ENCODE measurements at places on chromosomes 4 and X.

GRCh38 chrX:134241960-134242619 is 5.1 kb downstream of the CCDC160 start:
- DNase-seq = no peak

DNA sequence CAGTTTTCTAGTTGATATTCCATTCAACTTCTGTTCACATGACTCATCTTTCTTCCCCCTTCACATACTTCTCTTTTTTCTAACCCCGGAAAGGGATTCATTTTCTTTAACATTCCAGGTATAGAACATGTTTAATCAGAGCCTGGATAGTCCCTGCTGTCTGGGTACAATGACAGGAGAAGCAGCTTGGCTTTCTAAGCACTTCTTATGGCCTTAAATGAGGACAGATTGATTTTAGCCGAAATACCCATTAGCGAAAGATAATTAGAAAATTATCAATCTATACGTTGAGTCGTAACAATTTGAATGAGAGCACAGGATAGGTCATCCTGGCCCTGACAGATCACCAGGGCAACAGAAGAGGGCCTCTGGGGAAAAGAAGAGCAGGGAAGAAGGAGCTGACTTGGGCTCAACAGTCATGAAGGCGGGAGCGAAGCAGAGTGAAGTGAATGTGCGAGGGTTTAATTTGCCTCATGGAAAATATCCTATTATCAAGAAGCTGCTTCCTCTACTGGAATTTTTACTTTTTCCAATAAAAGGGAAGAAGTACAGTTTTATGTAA is 62.2 kb downstream of the PPP1R2C start:
- no peak for DNase-seq

DNA sequence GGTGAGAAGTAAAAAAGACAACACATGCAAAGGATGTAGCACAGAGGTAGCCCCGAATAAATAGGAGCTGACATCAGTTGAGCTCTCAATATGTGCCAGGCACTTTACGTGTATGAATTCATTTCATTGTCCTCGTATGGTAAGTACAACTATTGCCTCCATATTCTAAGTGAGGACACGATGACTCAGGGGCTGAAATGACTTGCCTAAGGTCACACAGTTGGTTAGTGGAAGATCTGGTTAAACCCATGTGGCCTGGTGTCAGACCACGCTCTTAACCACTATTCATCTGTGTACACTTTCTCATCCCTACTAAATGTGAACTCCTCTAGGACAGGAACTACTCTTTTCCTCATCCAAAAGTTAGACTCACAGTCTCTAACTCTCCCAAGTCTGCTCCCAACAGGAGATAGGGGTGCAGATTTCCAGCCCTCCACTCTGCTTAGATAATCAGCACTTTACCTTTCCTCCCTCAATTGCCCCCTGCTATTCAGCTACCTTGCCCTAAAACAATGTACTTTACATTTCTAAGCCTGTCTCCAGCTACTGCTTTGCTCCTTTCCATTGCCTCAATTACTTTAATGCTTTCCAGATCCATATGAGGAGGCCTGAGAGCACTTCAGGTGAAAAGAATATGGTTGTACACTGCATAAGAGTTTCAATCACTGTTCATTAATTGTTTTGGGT is 58.8 kb upstream of the LHFPL1 start:
- DNase-seq = no peak

DNA sequence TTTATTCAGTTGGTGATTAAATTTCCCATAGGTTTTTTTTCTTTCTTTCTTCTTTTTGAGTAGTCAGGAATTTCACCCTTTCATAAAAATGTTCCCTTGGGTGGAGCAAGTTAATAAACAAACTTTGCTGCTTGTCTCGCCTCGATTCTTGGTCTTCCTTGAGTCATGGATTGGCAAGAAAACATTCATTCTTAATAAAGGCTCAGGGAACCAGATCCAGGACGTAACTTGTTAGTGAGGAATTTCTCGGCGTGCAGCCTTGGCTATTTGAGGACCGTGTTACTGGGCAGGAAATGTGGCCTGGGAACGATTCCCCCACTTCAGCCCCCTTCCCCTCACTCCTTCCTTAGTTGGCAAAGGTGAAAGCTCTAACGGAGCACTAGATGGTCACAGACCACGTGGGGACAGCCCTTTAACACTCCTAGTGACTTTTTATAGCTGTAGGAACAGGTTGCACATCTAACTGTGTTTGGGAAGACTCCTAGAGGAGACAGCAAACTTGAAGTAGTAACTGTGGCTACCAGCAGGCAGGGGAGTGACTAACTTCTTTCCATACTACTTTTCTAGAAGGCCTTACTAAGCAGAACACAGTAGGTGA is 106.8 kb downstream of the UCHL1 start:
- no peak for DNase-seq

GRCh38 chrX:38375891-38376290 is 23.5 kb downstream of the OTC start:
- no peak for DNase-seq

GRCh38 chr4:2281575-2282343 is 19.9 kb upstream of the MXD4 start:
- no peak for DNase-seq

- no peak for DNase-seq
Observed at GRCh38 chr4:169841776-169842175, 84.0 kb upstream of the HPF1 start.

- DNase-seq = no peak
Observed at GRCh38 chr4:47662975-47663374, 174.9 kb downstream of the CORIN start.

- no peak for DNase-seq
Observed at GRCh38 chrX:154018518-154019060, 1.1 kb downstream of the IRAK1 start.

GRCh38 chrX:148930206-148930729 is 429.9 kb downstream of the AFF2 start:
- DNase-seq = no peak

DNA sequence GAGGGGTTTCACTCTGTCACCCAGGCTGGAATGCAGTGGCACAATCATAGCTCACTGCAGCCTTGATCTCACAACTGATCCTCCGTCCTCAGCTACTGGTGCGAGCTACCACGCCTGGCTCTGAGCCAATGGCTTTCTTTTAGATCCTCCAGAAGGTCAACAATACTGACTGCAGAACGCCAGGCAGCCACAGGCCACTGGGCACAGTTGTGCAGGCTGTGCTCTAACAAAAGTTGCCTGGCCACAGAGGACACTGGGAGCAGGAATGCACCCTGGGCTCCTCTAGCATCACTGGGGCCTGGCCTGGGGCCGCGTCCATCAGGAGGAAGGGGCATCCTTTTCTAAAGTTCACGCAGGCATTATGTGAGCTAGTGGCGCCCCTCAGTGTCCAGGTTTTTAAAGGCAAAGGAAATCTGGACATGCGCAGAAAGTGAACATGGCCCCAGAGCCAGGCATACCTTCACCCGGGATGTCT is 14.9 kb upstream of the PORCN start:
- no peak for DNase-seq

- no peak for DNase-seq
Observed at GRCh38 chr4:101724093-101724492, 66.4 kb upstream of the BANK1 start.

GRCh38 chr4:153348006-153348405 is 3.5 kb downstream of the MND1 start:
- DNase-seq = no peak

- DNase-seq = peak; percentile 7
Observed at GRCh38 chrX:54891573-54891972, 29.1 kb upstream of the TRO start.

Measured in fibroblast of skin of left quadriceps (primary cell).